Stimulated activated naive B cell treated with anti-CD40 and anti-IgM and Interleukin-4, amounts not matched to agents 10 μg/mL and 1 μg/mL and 100 μg/mL, for 72 hours (primary cell): ENCODE measurements at places on chromosomes 1 and 21.
A peak's percentile ranks its signal among the peaks of the same experiment; 100 is the strongest.

DNA sequence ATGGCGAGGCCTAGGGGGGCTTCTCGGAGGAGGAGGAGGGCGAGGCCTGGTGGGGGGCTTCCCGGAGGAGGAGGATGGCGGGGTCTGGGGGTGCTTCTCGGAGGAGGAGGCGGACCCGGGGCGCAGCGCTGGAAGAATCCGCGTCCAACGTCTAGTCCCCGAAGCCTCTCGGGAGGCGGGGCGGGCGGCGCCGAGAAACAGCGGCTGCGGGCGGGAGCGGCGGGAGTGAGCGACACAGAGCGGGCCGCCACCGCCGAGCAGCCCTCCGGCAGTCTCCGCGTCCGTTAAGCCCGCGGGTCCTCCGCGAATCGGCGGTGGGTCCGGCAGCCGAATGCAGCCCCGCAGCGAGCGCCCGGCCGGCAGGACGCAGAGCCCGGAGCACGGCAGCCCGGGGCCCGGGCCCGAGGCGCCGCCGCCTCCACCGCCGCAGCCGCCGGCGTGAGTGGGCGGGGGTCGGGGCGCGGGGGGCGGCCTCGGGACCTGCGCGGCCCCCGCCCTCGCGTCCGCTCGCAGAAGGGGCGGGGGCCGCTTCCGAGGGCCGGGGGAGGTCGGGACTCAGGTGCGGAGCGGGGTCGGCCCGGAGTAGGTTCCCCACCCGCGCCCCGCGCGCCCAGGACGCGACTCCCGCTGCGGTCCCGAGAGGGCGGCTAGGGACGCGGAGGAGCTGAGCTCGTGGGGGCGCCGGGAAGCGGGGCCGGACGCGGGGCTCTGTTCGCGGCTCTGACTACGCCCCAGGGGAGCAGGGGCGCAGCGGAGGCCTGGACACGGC lies at the start of gene KLHL17:
KLHL17 (plus strand) TSS at position 222 of the 769 bp plus-strand sequence; CDS start at position 332, 110 bp downstream.
- peaks cover 51% of the 10 kb centered on the region for H3K4me1 ChIP-seq
- peaks cover 35% of the 10 kb centered on the region for H3K36me3 ChIP-seq
- H3K4me3 ChIP-seq: peak within 1 kb of the TSS; percentile 96
- H3K27me3 ChIP-seq: no peaks in the 10 kb centered on the region
- peak within 1 kb of the TSS; percentile 81 for H3K27ac ChIP-seq

GRCh38 chr1:91689641-91690481 lies 189.2 kb downstream of the CDC7 start:
- H3K4me3 ChIP-seq: no peak overlapping the region
- no peak for DNase-seq

- peaks cover 11% of the 10 kb centered on the region for H3K36me3 ChIP-seq
- H3K27ac ChIP-seq: no peak overlapping the region
- H3K27me3 ChIP-seq: no peaks in the 10 kb centered on the region
- no peak for DNase-seq
Observed at GRCh38 chr1:198910816-198911215, 272.0 kb downstream of the PTPRC start.

DNA sequence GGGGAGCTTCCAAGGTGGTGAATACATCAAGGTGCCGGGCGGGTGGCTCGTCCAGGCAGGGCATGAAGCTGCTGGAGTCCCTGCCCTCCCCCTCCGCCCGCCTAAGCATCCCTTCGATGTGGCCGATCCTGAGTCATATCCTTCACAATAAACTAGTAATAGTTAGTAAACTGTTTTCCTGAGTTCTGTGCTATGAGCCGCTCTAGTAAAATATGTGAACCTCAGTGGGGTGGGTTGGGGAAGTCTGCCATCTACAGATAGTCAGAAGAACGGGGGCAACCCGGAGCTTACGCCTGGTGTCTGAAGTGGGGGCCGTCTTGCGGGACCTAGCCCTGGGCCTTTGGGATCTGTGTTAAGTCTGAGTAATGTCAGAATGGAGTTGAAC lies 21.6 kb downstream of the C2CD2 start:
- DNase-seq: no peak
- H3K36me3 ChIP-seq: peaks cover 5% of the 10 kb centered on the region
- peaks cover 10% of the 10 kb centered on the region for H3K27me3 ChIP-seq
- peak overlapping the region; percentile 14 for H3K27ac ChIP-seq

DNA sequence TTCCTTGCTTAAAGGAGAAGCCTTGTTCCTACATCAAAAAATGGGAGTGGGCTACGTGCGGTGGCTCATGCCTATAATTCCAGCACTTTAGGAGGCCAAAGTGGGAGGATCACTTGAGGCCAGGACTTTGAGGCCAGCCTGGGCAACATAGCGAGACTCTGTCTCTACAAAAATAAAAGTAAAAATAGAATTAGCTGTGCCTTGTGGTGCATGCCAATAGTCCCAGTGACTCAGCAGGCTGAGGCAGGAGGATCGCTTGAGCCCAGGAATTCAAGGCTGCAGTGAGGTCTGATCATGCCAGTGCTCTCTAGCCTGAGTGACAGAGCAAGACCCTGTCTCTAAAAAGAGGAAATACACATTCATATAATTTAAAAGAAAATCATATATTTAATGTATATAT lies 127.1 kb downstream of the C1orf21 start:
- no peak overlapping the region for H3K4me3 ChIP-seq
- H3K36me3 ChIP-seq: no peaks in the 10 kb centered on the region
- H3K27me3 ChIP-seq: no peaks in the 10 kb centered on the region
- DNase-seq: no peak
- H3K27ac ChIP-seq: no peak overlapping the region
- no peaks in the 10 kb centered on the region for H3K4me1 ChIP-seq

DNA sequence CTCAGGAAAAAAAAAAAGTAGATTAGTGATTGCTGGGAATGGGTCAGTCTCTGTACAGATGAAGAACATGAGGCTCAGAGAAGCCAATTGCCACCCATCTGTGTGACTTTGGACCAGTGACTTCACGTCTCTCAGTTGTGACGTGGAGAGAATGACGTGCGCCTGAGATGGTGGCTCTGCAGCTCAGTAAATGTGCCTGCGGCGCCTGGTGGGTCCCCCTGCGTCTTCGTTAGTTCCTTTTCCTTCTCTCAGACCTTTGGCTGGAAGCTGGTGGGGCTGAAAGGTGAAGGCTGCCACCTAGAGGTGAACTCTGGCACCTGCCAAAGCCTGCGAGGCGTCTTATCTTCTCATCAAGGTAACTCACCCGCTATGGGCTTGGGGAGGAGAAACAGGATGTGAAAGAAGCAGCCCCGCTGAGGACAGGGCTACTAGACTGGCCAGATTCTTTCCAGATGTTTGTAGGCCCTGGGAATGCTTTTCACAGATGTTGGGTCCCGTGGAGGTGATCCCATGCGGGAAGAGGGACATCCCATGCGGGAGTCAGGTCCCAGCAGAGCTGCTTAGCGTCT lies 8.7 kb upstream of the E2F2 start:
- no peaks in the 10 kb centered on the region for H3K27me3 ChIP-seq
- H3K27ac ChIP-seq: peak overlapping the region; percentile 44
- peak overlapping the region; percentile 24 for H3K4me3 ChIP-seq
- no peaks in the 10 kb centered on the region for H3K36me3 ChIP-seq
- H3K4me1 ChIP-seq: peaks cover 39% of the 10 kb centered on the region

DNA sequence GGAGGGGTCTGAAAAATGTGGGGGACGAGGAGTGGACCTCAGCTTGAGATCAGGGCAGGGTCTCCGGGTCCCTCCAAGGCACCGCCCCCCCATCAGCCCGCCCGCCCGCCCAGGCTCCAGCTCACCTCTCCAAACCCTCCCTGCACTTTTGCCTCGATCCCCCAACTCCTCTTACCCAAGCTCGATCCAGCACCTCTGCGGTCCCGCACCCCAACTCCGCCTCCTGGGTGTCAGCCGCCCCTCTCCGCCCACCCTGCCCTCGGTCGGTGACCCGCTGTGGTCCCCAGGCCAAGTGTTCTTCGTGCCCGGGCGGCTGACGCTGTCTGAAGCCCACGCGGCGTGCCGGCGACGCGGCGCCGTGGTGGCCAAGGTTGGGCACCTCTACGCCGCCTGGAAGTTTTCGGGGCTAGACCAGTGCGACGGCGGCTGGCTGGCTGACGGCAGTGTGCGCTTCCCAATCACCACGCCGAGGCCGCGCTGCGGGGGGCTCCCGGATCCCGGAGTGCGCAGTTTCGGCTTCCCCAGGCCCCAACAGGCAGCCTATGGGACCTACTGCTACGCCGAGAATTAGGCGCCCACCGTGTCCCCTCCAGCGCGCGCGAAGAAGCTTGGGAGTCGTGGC lies 5.7 kb downstream of the HAPLN2 start:
- DNase-seq: no peak
- H3K4me1 ChIP-seq: peaks cover 34% of the 10 kb centered on the region
- H3K36me3 ChIP-seq: no peaks in the 10 kb centered on the region
- H3K27me3 ChIP-seq: peaks cover 47% of the 10 kb centered on the region
- H3K27ac ChIP-seq: peak overlapping the region; percentile 77

- no peaks in the 10 kb centered on the region for H3K4me1 ChIP-seq
- H3K36me3 ChIP-seq: no peaks in the 10 kb centered on the region
- no peak overlapping the region for H3K4me3 ChIP-seq
- H3K27ac ChIP-seq: no peak overlapping the region
Observed at GRCh38 chr1:34694383-34694782, 60.5 kb upstream of the GJB5 start.

- no peaks in the 10 kb centered on the region for H3K4me1 ChIP-seq
- no peaks in the 10 kb centered on the region for H3K27me3 ChIP-seq
- H3K36me3 ChIP-seq: no peaks in the 10 kb centered on the region
- no peak overlapping the region for H3K27ac ChIP-seq
Observed at GRCh38 chr1:72094209-72094608, 188.1 kb downstream of the NEGR1 start.

- H3K27me3 ChIP-seq: peaks cover 15% of the 10 kb centered on the region
- no peaks in the 10 kb centered on the region for H3K36me3 ChIP-seq
- H3K4me1 ChIP-seq: no peaks in the 10 kb centered on the region
- no peak for DNase-seq
- H3K27ac ChIP-seq: no peak overlapping the region
- no peak overlapping the region for H3K4me3 ChIP-seq
Observed at GRCh38 chr1:40872276-40872675, 10.1 kb upstream of the CITED4 start.

DNA sequence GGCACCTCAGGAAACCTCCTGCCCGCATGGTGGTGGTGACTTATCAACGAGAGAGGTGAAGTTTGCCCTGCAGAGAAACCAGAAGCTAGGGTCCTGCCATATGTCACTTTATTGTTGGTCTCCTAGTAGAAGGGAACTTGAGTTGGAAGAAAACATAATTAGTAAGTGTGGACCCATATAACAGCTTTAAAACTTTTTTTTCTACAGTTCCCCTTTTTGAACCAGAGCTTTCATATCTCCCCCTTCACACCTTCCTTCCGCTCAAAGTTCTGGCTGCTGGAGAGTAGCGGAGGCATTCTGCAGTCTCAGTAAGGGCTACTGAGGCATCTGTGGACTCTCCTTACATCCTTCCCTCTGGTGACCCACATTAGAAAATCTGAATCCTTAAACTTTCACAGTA lies 48.9 kb downstream of the PHC2 start:
- no peaks in the 10 kb centered on the region for H3K36me3 ChIP-seq
- no peak overlapping the region for H3K27ac ChIP-seq
- H3K4me3 ChIP-seq: no peak overlapping the region
- no peak for DNase-seq
- H3K27me3 ChIP-seq: peaks cover 20% of the 10 kb centered on the region

DNA sequence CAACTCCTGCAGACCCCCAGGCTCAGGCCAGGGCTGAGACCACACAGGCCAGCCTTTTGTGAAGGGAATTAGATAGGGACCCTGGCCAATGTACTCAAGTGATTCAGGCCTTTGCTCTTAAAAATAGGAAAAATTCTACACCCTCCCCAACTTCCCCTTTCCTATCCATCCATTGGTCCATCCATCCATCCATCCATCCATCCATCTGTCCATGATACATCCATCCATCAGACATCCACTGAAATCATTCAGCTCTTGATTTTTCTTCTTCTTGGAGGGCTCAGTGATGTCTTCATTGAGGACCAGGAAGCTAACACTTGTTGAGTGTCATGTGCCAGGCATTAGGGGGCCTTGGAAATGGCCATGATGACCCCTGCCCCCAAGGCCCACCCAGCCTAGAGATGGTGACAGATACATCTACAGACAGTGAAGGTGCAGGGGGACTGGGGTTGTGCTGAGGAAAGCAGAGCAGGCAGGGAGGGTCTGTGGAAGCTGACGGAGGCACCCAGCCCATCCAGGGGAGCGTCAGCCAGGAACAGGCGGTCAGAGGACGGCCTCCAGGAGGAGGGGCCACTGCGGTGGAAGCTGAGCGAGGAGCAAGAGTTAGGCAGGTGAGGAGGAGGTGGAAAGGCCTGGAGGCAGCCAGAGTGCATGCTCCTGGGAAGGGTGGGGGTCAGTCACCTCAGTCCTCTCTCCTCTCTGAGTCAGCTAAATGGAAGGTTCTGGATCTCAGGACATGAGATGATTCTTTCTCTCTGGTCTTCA lies 81.9 kb downstream of the EPHB2 start:
- peaks cover 8% of the 10 kb centered on the region for H3K27me3 ChIP-seq
- DNase-seq: no peak

DNA sequence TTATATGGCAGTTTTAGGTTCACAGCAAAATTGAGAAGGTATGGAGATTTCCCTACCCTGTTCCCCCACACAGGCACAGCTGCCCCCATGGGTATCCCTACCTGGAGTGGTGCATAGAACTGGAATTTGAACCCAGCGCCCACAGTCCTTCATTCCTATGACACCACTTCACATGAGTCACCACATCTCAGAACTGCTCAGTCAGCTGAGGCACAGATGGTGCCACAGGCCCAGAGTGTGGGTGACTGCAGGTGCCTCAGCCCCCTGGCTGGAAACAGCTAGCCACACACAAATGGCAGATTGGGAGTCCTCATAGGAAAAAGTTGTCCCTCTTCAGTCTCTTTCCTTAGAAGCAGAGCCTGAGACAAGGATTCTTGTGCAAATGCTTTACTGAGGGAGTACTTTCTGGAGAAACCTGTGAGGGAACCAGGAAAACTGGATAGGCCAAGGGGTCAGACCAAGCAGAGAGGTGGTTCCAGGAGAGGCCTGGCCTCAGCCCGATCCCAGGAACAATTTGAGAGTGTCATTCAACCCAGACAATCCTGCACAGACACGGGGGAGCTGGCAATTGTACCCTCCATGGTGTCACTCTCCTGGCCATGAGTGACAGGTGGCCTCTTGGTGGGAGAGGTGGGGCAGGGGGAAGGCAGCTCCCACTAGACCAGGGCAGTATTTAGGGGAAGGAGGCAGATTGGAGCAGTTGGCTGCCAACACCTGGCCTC lies 6.9 kb downstream of the PLA2G2D start:
- H3K4me3 ChIP-seq: no peak overlapping the region
- no peak overlapping the region for H3K27ac ChIP-seq
- H3K27me3 ChIP-seq: peaks cover 5% of the 10 kb centered on the region
- DNase-seq: no peak
- no peaks in the 10 kb centered on the region for H3K36me3 ChIP-seq
- peaks cover 13% of the 10 kb centered on the region for H3K4me1 ChIP-seq

- DNase-seq: no peak
- peak overlapping the region; percentile 88 for H3K4me3 ChIP-seq
- H3K27me3 ChIP-seq: peaks cover 37% of the 10 kb centered on the region
- H3K4me1 ChIP-seq: peaks cover 22% of the 10 kb centered on the region
- no peaks in the 10 kb centered on the region for H3K36me3 ChIP-seq
Observed at GRCh38 chr1:50976111-50976889, 6.3 kb downstream of the CDKN2C start.

GRCh38 chr1:56877973-56878372 lies 23.4 kb downstream of the C8A start:
- H3K4me3 ChIP-seq: no peak overlapping the region
- peaks cover 6% of the 10 kb centered on the region for H3K27me3 ChIP-seq
- no peak for DNase-seq
- H3K36me3 ChIP-seq: no peaks in the 10 kb centered on the region
- no peaks in the 10 kb centered on the region for H3K4me1 ChIP-seq
- no peak overlapping the region for H3K27ac ChIP-seq

GRCh38 chr1:156114919-156115513 lies 505 bp downstream of the LMNA start:
- peak overlapping the region; percentile 91 for H3K27ac ChIP-seq
- DNase-seq: no peak
- H3K4me1 ChIP-seq: peaks cover 43% of the 10 kb centered on the region
- peaks cover 10% of the 10 kb centered on the region for H3K36me3 ChIP-seq
